ENCODE measurements at places on chromosomes 7 and 10. TPM values are rescaled to one million over a fixed set of nuclear protein-coding genes. Genes with fewer than 3 reads are reported as not detected.

NEBL gene
- total RNA-seq = 6.4 TPM

DNA sequence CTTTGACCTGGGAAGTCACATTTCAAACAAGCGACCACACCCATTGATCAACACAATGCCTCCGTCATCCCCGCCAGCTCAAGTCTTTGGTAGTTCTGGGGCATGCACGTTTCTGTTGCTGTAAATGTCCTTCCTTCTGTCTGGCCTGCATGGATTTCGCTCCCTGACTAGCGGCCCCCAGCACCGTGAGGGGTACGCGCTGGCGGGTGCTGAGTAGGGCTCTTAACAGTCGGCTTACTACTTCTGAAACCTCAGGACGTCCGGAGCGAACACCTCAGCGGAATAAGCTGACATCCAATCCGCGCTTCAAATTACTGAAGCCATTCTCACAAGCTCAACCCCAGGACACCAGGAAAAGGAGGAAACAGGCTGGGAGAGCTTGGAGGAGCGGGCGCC is 505 bp downstream of the NUDCD3 start:
- no peak for DNase-seq

LBX1 gene
- not detected for total RNA-seq

DNA sequence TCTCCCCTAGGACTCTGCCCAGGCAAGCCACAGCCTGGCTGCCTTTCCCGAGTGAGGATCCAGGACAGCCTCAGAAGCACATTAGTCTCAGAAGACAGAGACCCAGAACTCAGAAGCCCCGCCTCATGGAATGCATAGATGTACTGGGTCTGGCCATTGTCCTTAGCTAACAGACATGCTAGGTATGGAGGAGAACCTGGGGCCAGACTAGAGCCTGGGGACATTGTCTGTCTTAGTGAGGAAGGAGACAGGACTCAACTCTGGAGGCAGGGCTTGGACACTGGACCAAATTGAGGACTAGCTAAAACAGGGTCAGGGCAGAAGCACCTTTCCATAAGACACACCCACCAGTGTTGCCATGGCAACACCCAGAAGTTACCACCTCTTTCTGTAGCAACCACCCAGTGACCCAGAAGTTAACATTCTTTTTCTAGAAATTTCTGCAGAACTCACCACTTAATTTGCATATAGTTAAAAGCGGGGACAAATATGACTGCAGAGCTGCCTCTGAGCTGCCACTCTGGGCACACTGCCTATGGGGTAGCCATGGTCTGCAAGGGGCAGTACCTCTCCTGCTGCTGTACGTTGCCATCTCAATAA is 27.5 kb downstream of the TLX1 start:
- DNase-seq = no peak

MMRN2 gene
- total RNA-seq = 86.6 TPM

- DNase-seq = no peak
These were observed 97.4 kb downstream of the CPED1 start for GRCh38 chr7:121085922-121086321.

GRCh38 chr7:55152516-55152915 is 133.7 kb downstream of the EGFR start:
- no peak for DNase-seq

DNA sequence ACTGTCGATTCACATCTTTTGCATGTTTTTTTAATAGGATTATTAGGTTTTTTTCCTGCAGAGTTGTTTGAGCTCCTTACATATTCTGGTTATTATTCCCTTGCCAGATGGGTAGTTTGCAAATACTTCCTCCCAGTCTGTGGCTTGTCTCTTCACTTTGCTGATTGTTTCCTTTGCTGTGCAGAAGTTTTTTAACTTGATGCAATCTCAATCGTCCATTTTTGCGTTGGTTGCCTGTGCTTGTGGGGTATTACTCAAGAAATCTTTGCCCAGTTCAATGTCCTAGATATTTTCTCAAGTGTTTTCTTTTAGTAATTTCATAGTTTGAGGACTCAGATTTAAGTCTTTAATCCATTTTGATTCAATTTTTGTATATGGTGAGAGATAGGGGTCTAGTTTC is 95.4 kb downstream of the TBXAS1 start:
- no peak for DNase-seq

HPSE2 gene
- 0.24 TPM for total RNA-seq

DNA sequence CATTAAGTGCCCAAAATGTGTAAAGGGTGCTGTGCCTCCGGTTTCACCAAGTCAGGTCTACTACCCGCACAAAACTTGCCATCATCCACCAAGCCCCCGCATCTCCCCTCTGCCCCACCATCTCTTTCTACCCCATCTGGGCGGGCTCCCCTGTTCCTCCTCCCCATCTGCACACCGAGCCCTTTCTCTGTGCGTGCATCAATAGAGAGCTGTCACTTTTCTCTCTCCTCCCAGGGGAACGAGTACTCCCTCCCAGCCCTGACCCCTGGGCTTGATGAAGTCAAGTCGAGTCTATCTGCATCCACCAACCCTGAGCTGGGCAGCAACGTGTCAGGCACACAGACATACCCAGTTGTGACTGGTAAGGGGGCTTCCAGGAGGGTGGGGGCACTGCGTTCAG is 63.5 kb downstream of the PAX2 start:
- no peak for DNase-seq

- no peak for DNase-seq
These were observed 81.8 kb upstream of the PIK3CG start for GRCh38 chr7:106783286-106783685.

GPAM gene
- total RNA-seq = 140 TPM

GHRHR gene
- total RNA-seq = not detected

HDAC9 gene
- 15.6 TPM for total RNA-seq

DNA sequence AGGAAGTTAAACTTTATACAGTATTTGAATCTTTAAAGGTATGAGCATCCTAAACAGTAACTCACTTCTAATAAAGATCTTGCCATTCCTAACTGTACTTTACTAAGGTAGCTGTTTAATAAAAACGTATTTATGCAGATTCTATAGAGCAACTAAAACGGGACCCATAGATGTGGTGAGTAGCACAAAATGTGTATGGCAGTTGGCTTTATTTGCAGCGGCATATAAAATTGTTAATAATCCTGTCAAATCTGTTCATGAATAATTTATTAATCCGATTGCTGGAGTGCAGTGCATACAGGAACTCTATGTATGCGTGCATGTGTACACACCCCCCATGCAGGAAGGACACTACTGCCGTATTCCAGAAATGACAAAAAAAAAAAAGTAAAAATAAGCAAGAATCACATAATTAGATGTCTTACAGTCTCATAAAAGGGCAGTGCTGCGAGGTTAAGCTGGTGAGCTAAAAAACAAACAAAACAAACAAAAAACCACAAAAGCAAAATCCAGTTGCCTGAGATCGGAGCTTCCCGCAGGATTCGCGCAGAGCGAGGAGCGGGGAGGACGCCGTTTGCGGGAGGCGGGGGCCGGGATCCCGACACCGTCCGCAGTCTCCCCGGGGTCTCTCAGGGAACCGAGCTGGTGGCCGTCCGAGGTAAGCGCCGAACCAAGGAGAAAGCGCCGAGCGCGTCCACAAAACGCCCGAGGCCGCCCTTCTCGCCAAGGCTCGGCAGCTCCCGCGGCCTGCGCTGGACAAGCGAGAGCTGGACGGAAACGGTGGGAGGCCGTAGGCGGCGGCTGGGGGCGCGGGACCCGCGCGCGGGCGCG is 518 bp upstream of the COMMD3 start:
- no peak for DNase-seq

DNA sequence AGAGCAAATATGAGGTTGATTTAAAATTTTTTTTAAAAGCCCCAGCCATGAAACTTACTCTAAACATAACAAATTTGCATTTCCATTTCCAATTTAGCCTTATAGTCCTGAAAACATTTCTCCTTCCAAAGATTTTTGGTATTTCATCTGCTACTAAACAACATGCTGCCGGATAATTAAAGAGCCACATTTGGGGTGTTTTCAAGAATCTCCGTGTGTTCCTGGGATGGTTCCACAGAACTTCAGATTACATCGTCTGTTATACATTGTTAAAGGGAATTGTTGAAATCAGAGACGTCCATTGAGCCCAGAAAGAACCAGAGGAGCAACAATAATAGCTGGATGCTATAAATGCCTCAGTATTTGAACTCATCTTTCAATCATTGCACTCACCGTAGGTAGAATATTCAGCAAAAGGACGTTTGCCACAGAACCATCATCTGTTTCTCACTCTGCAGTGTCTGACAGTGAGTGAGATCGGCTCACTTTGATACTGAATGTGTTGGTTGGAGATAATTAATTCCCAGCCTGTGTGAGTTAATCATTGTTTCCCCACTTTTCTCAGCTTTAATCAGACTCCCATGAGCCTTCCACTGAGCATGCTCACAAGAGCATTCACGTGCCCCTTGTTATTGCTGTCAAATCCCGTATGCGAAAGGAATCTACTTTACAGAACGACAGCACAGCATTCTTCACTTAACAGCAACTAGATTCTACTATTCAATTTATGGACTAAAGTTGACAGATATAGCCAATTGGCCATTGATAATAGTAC is 128.4 kb upstream of the PALS2 start:
- DNase-seq = no peak

GRCh38 chr7:112336261-112336660 is 114.0 kb upstream of the IFRD1 start:
- DNase-seq = no peak

DNA sequence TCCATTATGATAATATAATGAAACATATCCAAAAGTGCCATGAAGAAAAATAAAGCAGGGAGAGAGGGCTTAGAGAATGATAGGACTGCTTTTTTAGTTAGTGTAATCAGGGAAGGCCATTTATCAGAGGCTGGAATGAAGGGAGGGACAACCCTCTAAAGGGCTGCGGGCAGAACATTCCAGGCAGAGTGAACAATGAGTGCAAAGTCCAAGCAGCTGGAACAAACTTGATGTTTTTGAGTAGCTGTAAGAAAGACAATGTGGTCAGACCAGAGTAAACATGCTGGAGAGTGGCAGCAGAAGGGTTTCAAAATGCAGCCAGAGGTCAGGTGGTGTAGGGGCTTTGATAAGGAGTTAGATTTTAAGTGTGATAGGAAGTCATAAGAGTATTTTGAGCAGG is 65.6 kb upstream of the CCDC6 start:
- DNase-seq = no peak

DNA sequence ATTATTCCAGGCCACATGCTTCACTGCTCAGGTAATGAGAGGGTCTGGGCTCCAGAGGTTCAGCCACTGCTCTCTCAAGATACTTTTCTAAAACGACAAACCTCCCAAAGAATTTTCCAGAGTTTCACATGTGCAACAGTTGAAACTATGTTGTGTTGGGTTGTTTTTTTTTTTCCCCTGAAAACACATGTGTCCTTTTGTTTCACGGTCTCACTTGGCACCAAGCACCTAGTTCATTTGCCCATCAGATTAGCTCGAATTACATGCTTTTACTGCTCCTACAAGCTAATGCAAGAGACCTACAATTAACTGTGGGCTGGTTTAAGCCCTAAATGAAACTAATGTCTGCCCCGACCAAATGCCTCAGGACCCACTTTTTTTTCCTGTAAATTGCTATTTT is 313.3 kb downstream of the FGFR2 start:
- no peak for DNase-seq

DNA sequence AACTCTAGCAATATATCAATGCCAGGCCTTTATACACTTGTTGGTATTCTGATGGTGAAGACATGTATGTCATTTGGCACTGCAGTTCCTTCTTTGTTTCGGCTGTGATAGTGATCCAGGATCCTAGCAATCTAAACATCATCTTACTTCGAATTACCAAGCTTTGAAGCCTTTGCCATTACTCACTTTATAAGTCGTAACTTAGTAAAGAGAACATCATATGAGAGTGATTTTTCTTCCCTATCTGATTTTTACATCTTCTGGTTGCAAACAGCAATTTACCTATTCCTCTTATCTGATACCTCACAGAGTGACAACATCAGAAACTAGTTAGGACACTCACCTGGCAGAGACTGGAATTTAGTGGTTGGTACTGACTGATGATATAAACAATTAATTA is 7.6 kb upstream of the BPGM start:
- DNase-seq = no peak

CCL24 gene
- not detected for total RNA-seq

DNA sequence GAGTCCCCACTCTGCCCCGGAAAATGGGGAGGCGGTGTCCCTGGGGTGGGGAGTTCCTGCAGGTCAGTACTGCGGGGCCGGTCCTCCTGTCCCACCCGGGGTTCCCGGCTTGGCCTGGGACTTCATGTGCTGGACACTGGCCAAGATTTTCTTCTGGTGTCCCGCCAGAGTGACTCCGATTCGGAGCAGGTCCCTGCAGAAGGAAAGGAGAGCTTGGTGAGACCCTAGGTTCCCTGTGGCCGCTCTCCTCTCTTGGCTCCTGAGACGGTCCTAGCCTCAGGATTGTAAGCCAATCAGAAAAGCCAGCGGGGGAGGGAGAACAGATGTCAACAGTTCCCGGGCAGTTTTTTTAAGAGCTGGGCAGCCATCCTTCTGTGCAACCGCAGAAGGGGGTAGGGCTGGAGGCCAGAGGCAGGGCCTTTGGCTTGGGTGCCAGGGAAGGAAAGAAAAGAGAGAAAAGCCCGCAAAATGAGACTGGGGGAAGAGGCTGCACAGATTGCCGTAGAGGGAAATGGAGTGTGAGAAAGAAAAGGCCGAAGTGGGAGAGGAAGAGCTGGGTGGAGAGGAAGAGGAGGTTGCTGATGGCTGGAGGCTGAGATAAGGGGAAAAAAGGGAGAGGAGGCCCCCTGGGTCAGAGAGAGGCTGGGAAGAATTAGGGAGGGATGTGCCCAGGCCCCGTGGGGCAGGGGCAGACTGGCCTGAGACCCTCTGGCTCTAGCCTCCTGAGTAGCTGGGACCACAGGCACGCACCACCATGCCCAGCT is 23.7 kb downstream of the EPHB4 start:
- DNase-seq = no peak

GRCh38 chr7:17206349-17206905 is 92.0 kb upstream of the AHR start:
- no peak for DNase-seq

CXCL12 gene
- 96.6 TPM for total RNA-seq

DNA sequence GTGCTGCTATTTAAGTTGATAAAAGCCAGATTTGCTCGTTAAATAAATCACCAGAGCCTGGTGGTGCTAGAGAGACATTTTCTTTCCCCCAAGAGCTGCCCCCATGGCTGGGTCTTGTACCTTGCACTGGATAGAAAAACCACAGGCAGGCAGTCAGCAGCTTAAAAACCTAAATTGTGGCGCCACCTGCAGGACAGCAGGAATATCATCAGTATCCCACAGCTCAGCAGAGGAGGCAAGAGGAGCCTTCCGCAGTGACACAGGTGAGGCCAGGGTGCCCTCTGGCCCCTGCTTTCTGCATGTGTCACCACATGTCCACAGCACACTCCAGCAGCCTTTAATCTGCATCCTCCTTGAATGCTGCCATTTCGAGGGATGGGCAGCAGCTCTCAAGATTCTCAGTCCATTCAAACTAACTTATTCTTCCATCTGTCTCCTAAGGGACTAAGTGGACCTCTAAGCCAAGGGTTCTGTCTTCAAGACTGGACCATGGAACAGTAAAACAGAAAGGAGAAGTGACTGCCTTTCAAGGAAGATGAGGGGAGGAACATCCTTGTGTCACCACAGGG is 4.5 kb upstream of the PLXNA4 start:
- DNase-seq = no peak
